ENCODE measurements at places on chromosomes 1 and 21.

DNA sequence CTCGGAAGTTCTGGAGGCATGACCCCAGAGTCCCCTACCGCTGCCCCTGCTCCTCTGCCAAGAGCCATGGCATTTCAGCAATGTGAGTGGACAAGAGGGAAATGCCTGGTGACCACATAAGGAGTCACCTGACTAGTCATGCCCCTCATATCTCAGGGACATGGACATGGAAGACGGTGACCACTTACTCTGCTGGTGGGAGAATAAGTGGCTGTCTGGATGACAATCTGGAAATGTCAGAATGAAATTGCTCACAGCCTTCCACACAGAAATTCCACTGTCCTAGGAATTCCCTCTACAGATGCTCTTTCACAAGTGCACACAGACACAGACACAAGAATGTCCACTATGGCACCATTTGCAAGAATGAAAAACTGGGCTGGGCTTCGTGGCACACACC is 24.3 kb upstream of the PLEKHG5 start:
- no peak for DNase-seq

GRCh38 chr1:182968151-182968741 is 15.3 kb upstream of the SHCBP1L start:
- DNase-seq = no peak

DNA sequence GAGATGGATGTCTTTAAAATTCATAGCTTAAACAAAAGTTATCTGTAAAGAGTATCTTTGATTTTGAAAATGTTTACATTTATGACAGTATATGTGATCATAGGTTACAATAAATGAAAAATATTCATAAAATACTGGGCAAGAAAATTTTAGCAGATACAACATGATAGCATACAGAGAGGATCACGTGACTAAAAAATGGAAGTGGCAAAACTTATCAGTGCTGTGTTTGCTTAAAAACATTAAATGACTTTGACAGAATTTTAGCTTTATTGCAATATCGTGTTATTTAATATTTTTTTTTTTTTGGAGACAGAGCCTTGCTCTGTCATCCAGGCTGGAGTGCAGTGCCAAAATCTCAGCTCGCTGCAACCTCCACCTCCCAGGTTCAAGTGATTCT is 2294.1 kb downstream of the NCAM2 start:
- DNase-seq = no peak

DNA sequence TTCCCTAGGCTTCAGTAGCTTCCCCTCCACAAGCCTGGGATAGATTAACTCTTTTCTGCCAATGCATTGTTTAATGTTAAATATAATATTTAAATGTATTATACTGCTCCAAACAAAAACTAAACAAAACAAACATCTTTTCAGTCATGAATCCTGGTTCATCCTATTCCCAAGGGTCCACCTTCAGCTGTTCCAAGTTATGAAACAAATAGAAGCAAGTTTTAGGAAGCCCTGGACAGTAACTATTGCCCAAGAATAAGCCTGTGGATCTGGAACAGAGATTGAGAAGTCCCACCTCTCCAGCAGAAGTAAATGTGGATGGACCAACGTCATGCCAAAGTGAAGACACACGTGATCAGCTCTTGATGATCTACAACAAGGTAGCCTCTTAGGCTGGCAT is 408.1 kb downstream of the SETD4 start:
- no peak for DNase-seq

DNA sequence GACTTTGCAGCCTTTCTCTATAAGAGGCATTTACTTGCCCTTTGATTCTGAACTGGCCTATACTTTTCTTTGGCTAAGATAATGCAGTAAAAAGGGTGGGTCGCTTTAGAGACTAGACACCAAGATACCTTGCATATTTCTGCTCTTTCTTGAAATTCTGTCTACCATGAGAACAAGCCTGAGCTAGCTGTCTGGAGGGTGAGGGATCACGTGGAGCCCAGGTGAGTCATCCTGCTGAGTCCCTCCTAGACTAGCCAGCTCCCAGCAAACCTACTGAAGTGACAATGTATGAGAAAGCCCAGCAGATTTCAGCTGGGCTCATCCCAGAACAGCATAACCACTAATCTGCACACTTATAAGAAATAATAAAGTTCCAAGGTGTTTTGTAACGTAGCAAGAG is 408.0 kb upstream of the KAZN start:
- DNase-seq = no peak

- no peak for DNase-seq
These were observed 97.2 kb downstream of the BCAR3 start for GRCh38 chr1:93584261-93585003.

GRCh38 chr1:19680644-19681043 is 16.0 kb downstream of the HTR6 start:
- no peak for DNase-seq

DNA sequence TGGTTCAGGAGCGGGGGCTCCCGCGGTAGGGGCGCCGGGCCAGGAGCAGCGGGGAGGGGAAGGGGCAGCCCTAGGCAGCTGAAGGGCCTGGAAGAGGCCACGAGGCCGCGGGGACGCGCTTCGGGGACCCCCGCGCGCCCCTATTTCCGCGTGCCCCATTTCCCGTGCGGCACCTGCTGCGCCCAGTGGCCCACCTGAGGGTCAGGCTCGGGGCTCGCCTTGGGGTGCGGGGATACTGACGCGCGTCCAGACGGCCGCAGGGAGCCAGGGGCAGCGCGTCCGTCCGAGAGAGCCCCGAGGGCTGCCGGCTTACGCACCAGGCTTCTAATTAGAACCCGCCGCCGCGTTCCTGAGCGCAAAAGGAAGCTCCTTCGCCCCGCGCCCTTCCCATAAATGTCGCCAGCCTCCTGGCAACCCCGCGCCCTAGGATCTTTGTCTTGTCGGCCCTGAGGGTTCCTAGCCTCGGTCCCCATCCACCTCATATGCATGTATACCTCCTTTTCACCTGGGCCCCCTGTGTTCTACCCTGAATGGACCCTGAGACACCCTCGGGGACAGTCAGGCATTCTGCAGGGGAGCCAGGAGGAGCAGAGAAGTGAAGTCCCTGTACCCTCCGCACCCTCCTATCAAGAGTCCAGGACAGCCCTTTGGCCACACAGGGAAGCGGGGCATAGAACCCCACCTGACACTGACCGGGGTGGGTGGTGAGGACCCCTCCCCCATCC is 1.8 kb downstream of the WNT3A start:
- DNase-seq = no peak

GRCh38 chr1:200221614-200222282 is 188.1 kb downstream of the ZNF281 start:
- DNase-seq = no peak

DNA sequence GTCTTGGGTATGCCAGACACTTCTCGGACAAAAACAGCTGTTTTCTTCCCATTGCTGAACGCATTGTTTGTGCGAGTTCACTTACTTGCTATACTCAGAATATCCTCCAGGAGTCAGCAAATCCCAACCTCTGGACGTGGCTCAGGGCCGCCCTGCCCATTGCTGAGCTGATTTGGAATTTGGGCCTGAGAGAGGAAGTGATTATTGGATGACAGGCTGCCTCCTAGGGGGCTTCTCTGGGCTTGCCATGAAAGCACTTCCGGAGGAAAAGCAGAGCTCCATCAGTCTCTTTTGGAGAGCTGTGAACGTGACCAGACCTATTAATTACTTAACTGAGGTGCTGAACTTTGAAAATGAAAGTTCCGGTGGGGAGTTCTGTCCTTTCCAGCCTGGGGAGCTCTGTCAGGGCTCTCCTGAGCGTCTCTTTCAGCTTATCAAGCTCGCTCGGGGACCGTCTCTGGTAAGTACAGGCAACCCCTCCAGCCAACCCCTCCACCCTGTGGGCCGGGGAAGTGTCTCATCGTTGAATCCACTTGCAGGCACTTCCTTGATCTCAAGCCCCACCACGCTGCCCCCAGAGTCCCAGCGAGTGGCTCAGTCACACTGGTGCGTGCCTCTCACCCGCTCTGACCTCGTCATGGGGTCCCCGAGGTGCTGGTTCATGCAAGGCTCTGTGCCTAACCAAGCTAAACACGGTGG is 76.9 kb downstream of the CLIC6 start:
- DNase-seq = peak; percentile 67

DNA sequence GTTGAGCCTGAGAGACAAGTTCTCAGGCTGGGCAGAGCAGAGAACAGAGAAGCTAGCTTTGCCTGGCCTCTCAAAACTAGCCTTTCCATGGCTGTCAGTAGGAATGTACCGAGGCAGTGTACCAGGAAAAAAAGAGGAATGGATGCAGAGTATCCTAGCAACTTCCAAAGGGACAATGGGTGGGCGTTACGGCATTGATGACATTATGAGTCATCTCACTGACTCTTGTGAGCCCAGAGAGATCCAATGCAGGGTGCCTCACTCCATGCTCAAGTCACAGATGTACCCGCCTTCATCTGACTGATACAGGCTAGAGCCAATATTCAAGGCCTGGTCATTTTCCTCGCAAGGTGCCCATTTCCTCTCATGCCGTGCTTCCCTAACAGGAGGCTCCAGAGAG is 51.4 kb upstream of the C8B start:
- peak; percentile 44 for DNase-seq

GRCh38 chr1:26951821-26952497 is 8.3 kb downstream of the KDF1 start:
- DNase-seq = no peak

DNA sequence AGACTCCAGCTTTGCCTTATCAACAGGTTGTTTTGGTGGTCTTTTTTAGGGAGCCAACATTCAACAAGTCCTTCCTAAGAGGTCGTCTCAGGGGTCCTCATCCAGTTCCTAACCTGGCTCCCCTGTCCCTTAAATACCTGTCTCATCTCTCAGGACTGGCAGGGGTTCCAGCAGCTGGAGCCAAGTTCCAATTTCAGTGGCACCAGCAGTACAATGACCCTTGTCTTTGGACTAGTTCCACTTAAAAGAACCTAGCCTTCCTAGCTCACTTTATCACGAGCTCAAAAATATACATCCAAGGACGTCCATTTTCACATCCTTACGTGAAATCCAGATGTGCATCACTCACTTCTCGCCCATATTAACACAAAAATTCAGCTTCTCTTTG is 18.7 kb upstream of the TRAF3IP3 start:
- no peak for DNase-seq

DNA sequence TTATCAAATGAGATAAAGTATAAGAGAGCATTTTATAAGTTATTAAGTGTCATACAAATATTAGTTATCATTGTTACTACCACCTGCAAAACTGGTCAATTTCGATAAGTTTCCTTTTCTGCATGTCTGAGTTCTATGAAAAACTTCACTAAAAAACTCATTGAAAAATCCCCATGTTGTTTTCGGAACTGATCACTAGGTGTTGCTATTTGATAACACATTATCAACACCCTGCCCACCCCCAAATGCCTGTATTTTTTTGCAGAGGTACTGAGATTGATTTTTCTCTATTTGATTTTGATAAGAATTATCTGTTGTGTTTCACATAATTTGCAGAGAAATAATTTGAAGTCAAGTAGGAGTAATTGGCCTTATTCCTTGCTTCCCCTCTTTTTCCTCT is 22.1 kb upstream of the DISP1 start:
- DNase-seq = peak; percentile 18

- no peak for DNase-seq
These were observed 54.7 kb downstream of the ELK4 start for GRCh38 chr1:205576805-205577761.

GRCh38 chr1:208977638-208978256 is 605.8 kb upstream of the CAMK1G start:
- DNase-seq = no peak

DNA sequence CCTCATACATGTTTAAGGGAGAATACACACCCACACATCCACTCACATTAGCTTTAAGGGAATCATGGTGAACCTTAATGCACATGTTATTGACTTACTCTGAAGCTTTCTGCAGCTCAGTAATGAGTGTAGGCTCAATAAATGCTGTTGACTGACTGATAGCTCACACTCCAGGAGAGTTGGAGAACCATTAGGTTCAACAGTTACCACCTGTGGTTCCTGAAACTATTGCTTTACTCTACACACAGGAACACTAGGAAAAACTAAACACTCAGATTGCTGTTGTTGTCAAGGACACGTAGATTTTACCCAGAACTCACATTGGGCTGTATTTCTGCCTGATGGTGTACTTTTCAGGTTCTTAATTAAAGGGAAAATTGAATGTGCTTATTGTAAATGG is 37.3 kb downstream of the ZC3H11B start:
- DNase-seq = peak; percentile 70

- no peak for DNase-seq
These were observed 41.6 kb downstream of the KIRREL1 start for GRCh38 chr1:158035014-158035413.

DNA sequence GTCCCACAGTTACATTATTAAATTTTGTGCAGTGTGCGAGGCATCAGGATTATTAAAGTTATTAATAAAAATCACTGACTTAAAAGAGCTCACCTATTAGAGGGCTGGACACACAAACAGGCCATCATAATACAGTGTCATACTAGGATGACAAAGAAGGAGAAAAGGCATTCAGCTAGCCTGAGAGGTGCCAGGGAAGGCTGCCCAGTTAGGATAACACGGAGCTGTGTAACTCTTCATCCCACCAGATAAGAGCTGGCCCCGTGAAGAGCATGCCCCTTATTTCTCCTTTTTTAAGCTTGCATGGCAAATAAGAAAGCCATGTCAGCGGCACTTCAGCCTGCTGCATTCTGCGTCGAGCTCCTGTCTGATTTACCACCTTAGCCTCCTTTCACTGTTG is 109.5 kb downstream of the KCNK1 start:
- DNase-seq = no peak

DNA sequence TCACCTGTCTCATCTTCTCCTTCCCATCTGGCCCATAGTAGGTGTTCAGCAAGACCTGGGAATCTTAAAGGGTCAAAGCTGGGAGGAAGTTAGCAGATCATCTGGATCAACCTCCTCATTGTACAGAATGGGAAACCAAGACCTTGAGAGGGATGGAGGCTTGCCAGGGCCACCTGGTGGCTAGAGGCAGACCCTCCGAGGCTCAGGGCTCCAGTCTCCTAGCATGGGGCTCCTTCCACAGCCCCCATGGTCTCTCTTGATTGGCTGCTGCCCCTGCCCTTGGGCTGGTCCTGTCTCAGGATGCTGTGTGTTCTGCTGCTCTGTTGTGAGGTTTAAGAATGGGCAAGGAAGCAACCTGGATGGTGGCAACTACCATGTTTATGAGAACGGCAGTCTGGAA is 68.7 kb upstream of the CNTN2 start:
- DNase-seq = no peak

- DNase-seq = no peak
These were observed 123.8 kb downstream of the TLR5 start for GRCh38 chr1:223019256-223019655.

Measured in NCI-H748 treated with DMSO at 0.1 percent for 48 hours (cell line).